ENCODE measurements at places on chromosomes 11 and 22.

- no peak for DNase-seq
Measured at GRCh38 chr11:113934761-113935160, 30.2 kb downstream of the HTR3B start.

GRCh38 chr11:67071420-67072284 lies 15.0 kb downstream of the RHOD start:
- DNase-seq: no peak

- no peak for DNase-seq
Measured at GRCh38 chr11:38043060-38043459, 1445.0 kb upstream of the RAG2 start.

DNA sequence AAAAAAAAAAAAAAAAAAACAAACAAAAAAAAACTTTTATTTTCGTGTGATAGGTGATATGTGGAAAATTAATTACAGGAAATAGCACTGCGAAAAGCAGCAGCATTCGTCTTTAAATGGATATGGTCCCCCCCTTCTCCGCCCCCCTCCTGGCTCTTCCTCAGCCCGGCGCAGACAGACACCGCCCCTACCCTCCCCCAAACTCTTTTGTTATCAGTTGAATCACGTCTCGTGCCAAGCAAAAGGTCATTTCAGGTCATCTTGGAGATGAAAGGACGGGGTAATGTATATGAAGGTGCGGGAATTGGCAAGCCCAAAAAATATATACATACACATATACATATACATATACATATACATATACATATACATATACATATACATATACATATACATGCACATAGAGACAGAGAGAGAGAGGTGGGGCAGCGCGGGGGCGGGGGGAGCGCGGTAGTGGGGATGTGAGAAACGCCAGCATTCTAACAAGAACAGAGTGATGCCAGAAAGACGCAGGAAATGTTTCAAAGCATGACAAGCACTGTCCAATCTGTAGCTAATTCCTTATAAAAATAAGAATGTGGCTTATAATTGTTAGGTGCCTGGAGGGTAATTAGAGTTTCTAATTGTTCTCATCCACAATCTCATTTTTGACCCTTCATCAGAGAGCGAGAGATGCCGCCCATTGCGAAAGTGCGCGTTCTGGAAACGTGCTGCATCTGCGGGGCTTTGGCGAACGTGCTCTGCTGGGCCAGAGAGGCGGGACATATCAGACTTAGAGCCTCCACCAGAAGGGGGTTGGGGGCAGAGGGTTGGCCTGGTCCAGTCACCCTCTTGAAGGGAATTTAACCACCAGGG lies 214.5 kb upstream of the UBASH3B start:
- DNase-seq: no peak

DNA sequence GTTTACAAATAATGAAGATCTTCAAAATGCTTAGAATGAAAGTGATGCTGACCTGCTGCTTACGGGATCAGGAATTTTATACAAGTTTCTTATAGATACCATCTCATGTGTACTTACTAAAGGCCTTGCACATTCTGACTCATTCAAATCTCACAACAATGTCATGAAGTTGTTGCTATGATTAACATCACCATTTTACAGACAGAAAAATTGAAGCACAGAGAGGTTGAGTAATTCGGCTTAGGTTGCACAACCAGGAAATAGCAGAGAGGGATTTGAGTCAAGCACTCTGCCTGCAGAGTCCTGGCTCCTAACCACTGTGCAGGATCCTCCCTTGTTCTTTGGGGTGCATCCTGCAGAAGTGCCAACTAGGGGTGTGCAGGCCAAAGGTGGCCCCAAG lies 471.9 kb downstream of the MIAT start:
- no peak for DNase-seq
